ENCODE measurements at places on chromosomes 5 and 9.

GRCh38 chr5:93311881-93312280, 269.1 kb downstream of the NR2F1-AS1 start:
- DNase-seq, result no peak

GRCh38 chr5:14956423-14957046, 85.0 kb upstream of the ANKH start:
- DNase-seq, result no peak

DNA sequence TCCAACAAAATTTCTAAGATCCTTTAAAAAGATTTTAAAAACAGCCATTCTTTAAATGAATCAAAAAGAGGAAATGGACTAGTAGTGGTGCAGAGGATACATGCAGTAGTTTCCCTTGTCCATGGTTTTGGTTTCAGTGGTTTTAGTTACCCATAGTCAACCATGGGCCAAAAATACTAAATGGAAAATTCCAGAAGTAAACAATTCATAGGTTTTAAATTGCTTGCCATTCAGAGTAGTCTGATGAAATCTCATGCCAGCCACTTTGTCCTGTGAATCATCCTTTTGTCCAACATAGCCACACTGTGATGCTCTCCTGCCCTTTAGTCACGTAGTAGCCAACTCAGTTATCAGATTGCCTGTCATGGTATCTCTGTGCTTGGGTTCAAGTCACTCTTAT, 286.1 kb downstream of the ANXA1 start:
- peak; percentile 95 for DNase-seq

GRCh38 chr5:138900281-138900965, 25.3 kb upstream of the LRRTM2 start:
- no peak for DNase-seq

GRCh38 chr9:2676466-2676865, 40.8 kb upstream of the KCNV2 start:
- DNase-seq, result no peak

DNA sequence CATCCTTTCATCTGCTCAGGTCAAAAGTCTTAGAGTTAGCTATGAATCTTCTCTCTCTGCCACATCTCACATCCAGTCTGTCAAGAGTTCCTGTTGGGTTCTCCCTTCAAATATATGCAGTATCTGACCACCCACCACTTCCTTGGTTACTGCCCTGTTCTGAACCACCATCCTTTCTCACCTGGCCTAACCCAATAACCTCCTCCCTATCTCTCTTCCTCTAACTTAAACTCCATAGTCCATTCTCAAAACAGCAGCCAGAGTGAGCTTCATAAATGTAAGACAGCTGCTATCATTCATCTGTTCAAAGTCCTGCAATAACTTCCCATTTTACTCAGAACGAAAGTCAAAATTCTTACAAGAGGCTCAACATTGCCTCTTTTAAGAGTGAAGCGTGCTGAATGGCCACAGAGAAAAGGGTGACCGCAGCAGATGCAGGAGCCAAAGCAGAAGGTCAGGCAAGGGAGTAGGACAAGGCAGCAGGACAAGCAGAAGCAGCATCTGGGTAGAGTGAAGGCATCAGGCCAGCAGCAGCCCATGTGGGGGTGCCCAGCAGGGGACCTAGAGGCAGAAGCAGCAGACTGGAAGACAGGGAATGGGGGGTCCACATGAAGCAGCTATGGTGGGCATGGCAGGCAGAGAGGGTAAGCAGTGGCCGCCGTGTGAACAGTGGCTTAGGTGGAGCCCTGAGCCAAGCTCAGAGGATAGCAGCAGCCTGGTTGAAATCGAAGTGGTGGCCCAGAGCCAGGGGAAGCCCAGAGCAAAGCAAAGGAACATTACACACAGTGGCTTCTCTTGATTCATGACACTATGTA, 39.3 kb upstream of the CDC42SE2 start:
- DNase-seq, result peak; percentile 99

GRCh38 chr9:28190981-28191380, 617.7 kb upstream of the C9orf72 start:
- no peak for DNase-seq

- no peak for DNase-seq
Measured at GRCh38 chr5:36059571-36060419, 6.9 kb downstream of the UGT3A2 start.

DNA sequence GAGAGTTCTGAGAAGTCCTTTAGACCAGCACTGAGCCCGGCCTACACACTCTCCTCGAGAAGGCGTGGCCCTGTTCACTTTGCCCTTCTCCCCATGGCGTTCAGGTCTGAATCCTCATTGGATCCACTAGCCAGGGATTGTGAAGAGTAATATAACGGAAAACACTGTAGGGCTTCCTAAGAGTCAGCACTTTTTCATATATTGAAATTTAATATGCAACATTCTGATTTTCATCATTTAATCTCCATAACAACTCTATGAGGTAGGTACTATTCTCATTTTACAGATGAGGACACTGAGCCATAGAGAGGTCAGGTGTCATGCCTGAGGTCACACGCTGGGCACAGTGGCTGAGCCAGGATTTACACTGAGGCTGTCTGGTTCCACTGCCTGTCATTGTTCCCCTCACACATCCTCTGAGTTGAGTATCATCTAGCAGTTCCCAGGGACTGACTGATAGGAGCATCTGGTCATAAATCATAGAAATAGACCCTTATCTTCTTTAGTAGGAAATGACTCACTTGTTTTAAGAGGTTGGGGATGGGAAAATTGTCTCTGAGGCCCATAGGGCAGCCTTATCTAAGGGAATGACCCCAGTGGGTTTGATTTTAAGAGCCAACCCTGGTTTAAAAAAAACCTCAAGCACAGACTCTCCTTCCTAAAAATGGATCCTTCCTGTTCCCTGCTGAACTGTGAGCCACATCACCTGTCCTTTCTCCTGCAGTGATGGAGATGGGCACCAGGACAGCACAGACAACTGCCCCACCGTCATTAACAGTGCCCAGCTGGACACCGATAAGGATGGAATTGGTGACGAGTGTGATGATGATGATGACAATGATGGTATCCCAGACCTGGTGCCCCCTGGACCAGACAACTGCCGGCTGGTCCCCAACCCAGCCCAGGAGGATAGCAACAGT, 41.2 kb downstream of the THBS4 start:
- DNase-seq, result no peak

- DNase-seq, result no peak
Measured at GRCh38 chr9:129547063-129547462, 73.8 kb downstream of the C9orf50 start.

DNA sequence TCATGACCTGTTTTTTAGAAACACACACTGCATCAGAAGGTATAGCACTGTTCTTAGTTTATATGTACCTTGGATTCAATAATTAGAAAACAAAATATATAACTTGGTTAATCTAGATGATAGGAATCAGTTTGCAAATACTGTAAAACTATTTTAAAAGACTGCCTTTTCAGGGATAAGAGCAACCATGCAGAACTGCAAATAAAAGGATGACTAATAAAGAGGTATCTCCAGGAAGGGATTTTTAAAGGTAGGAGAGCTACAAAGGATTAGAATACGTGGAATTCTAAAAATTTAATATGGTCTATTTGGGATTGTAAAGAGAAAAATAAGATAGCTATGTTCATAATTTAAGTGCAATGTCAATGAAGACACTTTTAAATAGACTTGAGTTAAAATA, 9.4 kb downstream of the GABRA1 start:
- no peak for DNase-seq

DNA sequence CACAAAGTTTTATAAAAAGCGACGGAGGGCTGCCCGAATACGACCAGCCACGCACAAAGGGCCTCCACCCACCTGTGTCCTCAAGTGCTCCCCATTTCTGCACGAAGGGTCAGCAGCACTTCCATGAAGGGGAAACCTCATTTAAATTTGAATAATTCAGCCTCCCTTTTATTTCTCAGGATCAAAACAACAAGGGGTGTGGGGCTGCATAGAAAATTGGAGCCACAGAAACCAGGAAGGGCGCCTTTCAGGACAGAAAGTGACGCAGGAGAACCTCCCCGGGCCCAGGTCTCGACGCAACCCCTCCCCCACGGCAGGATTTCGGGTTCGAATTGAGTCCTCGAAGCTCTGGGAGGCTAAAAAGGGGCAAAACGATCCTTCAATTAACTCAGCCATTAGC, 2.1 kb downstream of the NRARP start:
- no peak for DNase-seq

GRCh38 chr5:84693256-84693655, 308.6 kb upstream of the EDIL3 start:
- DNase-seq, result no peak

- no peak for DNase-seq
Measured at GRCh38 chr5:67031692-67032091, 164.9 kb downstream of the CD180 start.

GRCh38 chr5:168317096-168317520, 25.7 kb downstream of the WWC1 start:
- DNase-seq, result no peak

- peak; percentile 9 for DNase-seq
Measured at GRCh38 chr9:96064826-96065481, 189.5 kb downstream of the ERCC6L2 start.

GRCh38 chr5:147061431-147061830, 173.4 kb upstream of the STK32A start:
- DNase-seq, result no peak

- no peak for DNase-seq
Measured at GRCh38 chr9:9612755-9613154, 1000.0 kb downstream of the PTPRD start.

GRCh38 chr5:38780316-38780715, 65.5 kb upstream of the OSMR start:
- DNase-seq, result no peak

- DNase-seq, result no peak
Measured at GRCh38 chr5:73183481-73183891, 10.5 kb downstream of the TMEM174 start.

- DNase-seq, result no peak
Measured at GRCh38 chr5:151231359-151231758, 7.5 kb upstream of the CCDC69 start.

GRCh38 chr9:19828576-19829109, 39.8 kb upstream of the SLC24A2 start:
- DNase-seq, result no peak

- peak; percentile 32 for DNase-seq
Measured at GRCh38 chr9:107375001-107375400, 91.9 kb downstream of the RAD23B start.

- DNase-seq, result no peak
Measured at GRCh38 chr9:136012651-136013050, 51.5 kb upstream of the UBAC1 start.

DNA sequence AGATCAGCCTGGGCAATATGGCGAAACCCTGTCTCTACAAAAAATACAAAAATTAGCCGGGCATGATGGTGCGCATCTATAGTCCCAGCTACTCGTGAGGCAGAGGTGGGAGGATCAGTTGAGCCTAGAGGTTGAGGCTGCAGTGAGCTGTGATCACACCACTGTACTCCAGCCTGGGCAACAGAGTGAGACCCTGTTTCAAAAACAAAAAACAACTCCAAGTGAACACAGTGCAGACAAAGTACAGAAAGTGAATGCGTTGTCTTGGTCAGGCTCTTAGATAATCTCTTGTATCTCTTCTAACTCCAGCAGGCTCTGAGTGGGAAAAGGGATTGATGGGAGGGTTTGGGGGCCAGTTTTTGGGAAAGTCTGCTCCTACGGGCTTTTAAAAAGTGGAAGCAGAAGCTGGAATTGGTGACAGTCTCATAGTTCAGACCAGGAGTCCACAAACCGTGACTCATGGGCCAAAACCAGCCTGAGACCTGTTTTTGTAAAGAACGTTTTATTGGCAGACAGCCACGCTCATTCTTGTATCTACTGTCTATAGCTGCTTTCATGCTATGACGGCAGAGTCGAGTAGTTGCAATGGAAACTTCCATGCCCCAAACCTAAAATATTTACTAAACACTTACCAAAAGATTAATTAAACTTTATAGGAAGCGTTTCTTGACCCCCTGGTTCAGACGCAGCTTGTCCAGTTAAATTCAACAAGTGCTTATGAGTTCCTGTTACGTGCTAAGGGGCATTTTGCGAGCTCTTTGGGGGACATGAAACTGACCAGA, 32.9 kb downstream of the NDST1 start:
- DNase-seq, result peak; percentile 49

- DNase-seq, result no peak
Measured at GRCh38 chr5:153584960-153585359, 94.5 kb downstream of the GRIA1 start.

- no peak for DNase-seq
Measured at GRCh38 chr5:142529626-142530278, 156.1 kb downstream of the FGF1 start.

GRCh38 chr5:56433039-56433617, 200.0 kb upstream of the ANKRD55 start:
- peak; percentile 24 for DNase-seq

GRCh38 chr5:177319913-177320588, 8.4 kb upstream of the MXD3 start:
- DNase-seq, result peak; percentile 32

GRCh38 chr9:32701321-32702022, 66.0 kb upstream of the TAF1L start:
- DNase-seq, result no peak

- DNase-seq, result no peak
Measured at GRCh38 chr9:95266649-95267048, 50.9 kb downstream of the FANCC start.

DNA sequence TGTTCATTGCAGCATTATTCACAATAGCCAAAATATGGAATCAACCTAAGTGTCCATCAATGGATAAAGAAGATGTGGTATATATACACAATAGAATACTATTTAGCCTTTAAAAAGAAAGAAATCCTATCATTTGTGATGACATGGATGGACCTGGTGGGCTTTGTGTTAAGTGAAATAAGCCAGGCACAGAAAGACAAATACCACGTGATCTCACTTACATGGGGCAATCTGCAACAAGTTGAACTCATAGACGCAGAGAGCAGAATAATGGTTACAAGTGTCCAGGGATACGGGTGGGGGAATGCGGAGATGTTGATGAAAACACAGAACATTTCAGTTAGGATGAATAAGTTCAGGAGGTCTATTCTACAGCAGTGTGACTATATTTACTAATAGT, 66.4 kb upstream of the ALDH1B1 start:
- no peak for DNase-seq

DNA sequence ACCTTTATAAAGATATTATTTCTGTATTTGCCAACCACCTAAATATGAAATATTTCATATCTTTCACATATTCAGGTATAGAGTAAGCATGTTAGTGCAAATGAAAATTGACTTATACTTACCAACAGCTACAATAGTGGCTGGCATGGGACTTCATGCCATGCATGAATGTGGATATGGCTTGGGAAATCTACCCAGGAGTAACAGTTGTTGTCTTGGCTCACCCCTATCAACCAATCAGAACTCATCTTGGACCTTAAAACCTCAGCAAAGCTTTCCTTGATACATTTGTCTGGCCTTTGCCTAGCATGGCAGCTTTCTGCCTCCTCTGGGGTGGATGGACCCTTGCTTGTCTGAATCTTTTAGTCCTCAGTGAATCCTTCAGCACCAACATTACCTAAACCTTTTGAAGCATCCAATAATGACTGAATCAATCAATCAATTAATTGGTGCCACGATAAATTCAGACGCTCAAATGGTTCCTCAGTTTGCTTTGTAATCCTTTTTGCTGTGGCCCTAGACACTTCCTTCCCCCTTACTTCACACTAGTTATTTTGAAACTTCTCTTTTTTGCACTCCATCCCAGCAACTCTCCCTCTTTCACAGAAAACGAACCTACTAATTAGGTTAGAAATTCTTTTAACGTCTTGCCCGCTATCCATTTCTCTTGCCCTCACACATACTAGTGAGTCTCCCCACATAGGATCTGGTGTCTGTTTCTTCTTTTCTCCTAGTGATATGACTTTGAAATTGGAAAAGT, 132.3 kb upstream of the ZNF608 start:
- peak; percentile 71 for DNase-seq

Data from MV-4-11 (cell line).